ENCODE measurements at places on chromosomes 3 and 15.
A peak's percentile ranks its signal among the peaks of the same experiment; 100 is the strongest.

- DNase-seq, result no peak
Measured at GRCh38 chr15:61184431-61184830, 44.7 kb downstream of the RORA start.

DNA sequence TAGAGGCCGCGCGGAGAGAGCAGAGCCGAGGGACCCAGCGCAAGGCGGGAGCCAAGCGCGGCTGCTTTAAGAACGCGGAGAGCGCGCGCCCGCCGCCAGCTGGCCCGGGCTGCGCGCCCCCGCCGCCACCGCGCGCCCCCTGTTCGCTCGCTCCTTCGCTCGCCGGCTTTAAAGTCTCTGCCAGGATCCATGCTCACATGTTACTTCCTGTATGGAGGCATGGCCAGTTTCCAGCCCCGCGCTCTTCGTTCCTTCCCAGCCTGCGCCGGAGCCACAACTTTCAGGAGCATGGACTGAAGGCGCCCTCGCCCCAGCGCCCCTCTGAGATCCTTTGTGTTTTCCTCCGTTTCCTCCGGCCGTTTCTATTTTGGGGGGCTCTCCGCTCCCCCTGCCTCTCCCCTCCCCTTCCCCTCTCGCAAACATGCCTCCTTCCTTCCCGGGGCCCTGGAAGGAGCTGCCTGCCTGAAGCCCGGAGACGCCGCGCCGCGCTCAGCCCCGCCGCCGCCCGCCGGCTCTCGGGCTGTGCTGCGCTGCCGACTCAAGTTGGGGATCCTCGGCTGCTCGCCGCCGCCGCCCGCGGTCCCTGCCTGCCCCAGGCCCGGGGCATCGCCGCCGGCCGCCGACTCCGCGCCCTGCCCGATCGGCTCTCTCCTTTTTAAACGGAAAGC, at the start of gene PTPRG:
Gene PTPRG (plus strand): TSS at position 198 of the 668 bp plus-strand sequence. CDS start 717 bp downstream, outside the sequence.
- peak; percentile 49 for DNase-seq

- DNase-seq, result no peak
Measured at GRCh38 chr15:63523306-63523990, 19.1 kb downstream of the USP3 start.

DNA sequence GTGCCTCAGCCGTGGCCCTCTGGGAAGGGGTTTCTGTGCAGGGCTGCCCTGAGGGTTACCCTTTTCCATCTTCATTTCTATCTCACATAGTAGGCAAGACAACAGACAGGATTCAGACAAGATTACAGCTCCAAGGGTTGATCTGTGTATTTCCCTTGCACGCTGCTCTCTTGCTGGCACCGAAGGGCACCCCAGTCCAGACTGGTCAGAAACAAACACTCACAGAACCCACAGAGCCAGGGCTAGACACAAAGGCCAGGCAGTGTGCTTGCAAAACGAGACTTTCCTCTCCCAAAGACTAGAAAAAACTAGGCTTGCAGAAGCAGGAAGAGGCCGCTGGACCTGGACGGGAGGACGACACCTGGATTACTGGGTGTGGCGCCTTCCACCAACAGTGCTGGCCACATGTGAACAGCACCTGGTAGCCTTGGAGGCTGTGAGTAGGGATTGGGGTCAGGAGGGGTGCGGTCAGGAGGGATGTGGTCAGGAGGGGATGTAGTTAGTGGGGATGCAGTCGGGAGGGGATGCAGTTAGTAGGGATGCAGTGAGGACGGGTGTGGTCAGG, 96.8 kb downstream of the BDH1 start:
- no peak for DNase-seq

DNA sequence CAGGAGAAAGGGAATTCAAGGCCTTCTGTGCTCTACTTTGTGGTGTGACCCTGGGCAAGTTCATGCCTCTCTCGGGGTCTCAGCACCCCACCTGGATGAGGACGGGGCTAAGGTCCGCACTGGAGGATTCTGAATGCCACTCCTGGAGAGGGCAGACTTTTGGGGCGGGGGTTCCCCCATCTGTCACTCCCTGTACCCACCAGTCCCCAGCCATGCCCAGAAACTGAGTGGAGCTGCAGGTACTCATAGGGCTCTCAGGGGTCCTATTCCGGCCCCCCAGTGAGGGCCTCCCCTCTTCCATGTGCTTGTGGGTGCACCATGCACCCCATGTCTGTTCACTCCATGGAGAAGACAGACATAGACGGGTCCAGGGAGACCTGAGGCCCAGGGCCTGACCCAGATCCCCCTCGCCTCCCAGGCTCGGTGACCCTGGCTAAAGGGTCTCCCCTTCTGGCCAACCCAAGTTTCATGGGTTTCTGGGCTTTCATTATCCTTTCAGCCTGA, 26.0 kb downstream of the ACSBG1 start:
- no peak for DNase-seq

DNA sequence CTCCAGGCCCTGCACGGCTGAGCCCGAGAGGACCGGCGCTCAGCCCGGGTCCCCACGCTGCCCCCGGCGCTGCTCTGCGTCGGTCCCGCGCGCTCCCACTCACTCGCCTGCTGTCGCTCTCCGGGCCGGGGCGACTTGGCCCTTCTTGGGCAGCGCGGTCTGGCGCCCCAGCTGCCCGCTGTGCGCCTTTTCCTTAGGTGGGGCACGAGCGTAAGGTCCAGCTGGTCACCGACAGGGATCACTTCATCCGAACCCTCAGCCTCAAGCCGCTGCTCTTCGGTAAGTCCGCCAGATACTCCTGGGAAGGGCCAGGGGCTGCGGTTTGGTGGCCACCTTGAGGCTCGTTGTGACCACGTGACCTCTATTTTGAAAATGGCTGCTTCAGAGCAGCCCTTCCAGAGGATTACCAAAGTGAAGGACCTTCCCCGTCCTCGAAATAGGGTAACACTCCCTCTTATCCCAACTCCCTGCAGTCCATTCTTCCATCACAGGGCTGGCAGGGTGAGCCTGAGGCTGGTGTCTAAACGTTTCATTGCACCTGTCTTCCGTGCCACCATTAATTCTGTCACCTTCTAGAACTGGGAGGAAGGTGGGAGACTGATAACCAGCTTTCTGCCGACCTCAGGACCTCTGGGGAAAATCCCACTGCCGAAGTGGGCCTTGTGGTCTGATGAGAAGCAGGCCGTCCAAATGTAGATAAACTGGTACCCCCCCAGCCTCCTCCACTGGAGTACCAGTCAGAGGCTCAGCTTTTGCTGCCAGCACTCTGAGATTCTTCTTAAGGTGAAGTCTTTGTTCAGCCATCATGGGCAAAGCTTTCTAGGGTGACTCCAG, 812 bp downstream of the P4HTM start:
- DNase-seq, result no peak

- DNase-seq, result no peak
Measured at GRCh38 chr15:39472621-39473297, 108.1 kb upstream of the THBS1 start.

All from NCI-H2029 treated with DMSO at 0.1 percent for 48 hours (cell line).